Activated CD8-positive, alpha-beta memory T cell treated with anti-CD3 and anti-CD28 coated beads, Interleukin-2, amount 50 U/mL, for 48 hours (primary cell): ENCODE measurements at places on chromosomes 2 and 18.

- DNase-seq, result no peak
These were observed 1139.5 kb downstream of the BCL11A start for GRCh38 chr2:59413751-59414570.

DNA sequence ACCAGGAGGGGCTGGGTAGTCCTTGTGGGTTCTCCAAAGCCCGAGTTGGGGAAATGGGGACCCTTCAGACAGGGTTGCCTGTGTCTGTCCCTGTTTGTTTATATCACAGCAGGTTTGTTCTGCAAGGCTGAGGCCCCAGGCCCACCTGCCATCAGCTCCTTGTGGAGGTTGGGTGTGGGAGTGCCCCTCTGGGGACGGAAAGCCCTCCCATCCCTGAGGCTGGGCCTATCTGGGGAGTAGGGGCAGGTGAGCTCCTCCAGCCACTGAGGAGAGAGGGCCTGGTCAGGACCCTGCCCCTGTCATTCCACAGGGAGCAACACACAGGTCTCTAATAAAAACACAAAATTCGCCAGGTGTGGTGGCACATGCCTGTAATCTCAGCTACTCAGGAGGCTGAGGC is 23.3 kb upstream of the EFHD1 start:
- DNase-seq, result no peak

GRCh38 chr2:169977530-169977929 is 150.3 kb downstream of the UBR3 start:
- no peak for DNase-seq

DNA sequence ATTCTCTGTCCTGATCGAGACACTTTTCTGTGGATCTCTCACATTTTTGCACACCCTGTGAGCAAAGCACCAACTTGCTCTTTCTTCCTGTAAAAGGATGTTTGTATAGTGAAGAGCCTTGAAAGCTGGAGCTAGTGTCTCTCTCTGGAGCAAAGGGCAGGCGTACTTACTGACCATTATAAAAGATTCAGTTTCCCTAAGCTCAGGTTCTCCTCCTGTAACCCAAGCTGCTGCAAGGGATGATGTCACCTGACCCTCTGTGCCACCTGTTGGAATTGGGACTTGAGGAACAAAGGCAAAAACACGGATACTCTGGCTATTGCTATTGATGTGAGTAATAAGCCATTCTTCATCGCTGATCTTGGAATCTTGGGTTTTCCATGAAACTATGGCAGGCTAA is 52.6 kb upstream of the NEMP2 start:
- DNase-seq, result no peak

DNA sequence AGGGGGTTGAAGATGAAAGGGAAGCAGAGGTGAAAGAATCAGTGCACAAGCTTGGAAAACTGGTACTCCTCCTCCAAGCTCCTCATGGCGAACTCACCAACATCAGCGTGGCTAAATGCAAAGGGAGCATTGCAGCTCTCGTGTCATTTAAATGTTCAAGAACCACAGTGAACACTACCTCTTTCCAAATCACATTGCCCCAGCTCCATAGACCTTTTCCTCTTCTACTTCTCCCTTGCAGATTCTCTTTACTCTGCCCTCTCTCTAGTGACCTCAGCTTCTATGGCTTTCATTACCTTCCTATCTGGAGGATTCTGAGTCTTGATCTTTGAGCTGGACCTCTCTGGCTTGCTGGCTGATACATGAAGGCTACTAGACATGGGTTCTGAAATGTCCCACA is 14.3 kb downstream of the EPB41L3 start:
- DNase-seq, result no peak

DNA sequence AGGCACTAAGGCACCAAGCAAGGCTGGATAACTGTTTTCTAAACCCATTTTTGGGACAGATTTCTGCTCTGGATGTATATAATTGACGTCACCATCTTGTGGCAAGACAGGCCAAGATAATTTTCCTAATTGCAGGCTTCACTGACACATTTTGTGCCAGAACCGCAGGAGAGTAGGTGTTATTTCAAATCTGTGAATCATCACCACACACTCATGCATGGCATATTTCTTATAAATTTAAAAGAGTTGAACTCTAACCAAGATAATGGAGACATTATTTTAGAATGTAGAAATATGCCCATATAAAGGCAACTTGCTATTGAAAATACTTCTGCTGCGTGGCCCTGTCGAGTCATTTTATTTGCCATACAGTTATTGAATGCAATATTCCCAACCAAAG is 68.3 kb upstream of the ACYP2 start:
- no peak for DNase-seq

- DNase-seq, result no peak
These were observed 85.4 kb downstream of the MAIP1 start for GRCh38 chr2:200040831-200041230.

DNA sequence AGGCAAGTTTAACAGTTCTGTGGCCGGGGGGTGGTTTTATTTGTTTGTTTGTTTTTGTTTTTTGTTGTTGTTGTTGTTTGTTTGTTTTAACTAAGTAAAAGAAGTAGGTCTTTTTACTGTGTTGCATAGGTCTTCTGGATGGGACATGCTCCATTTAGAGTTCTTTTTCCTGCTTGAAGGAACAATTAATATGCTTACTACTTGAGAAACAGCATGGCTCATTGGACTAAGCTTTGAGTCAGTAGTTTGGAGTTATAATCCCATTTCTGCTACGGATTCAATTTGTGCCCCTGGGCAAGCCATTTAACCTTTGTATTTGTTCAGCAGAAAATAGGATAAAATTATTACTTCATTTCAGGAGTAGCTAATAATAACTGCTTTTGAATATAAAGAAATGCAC is 8.7 kb upstream of the ACVR2A start:
- DNase-seq, result no peak

DNA sequence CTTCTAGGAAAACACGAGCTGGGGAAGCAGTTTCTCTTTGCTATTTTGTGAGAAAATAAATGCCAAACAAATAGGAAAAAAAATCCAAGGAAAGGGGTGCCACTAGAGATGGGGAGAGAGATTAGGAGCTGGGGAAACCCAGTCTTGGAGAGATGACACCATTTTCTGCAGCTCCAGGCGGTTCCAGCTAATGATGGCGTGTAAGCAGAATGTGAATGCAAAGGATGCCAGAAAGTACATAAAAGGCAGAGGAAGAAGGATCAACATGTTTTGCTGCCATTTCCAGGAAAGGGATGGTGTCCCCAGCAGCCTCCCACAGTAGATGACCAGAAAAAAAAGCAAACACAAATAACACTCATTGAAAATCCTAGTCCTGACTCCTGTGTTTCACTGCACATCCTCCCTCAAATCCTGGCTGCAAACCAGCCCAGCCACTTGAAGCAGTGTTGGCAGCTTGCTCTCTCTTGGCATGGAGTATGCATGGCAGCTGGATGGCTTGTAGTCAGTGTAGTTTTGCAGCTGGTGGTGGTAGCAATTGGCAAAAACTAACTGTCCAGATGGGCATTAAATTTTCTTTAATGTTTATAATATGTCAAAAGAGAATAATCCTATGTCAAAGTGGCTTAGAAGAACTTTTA is 93.6 kb downstream of the FTCDNL1 start:
- DNase-seq, result no peak

DNA sequence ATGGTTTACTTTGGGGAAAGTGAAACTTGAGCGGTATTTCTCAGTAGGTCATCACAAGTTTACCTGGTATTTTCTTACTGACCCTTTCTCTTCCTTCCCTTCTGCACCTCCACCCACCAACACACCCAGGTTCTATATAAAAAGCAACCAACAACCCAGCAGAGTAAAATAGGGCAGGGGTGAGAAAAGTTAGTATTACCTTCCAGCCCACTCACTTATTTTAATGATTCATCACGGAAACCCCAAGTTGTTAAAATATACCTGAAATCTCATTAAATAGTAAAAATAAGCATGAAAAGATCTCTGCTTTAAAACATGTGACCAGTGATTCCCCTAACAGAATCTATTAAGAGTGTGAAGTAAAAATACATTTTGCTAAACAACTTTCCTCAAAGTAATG is 306.1 kb downstream of the ZEB2 start:
- no peak for DNase-seq

GRCh38 chr2:54133056-54133455 is 17.6 kb downstream of the ACYP2 start:
- no peak for DNase-seq

- DNase-seq, result no peak
These were observed 112.2 kb downstream of the GALNT3 start for GRCh38 chr2:165681841-165682240.

GRCh38 chr18:35910327-35910726 is 62.2 kb upstream of the RMP24 start:
- DNase-seq, result no peak

- no peak for DNase-seq
These were observed 47.1 kb downstream of the SPTBN1 start for GRCh38 chr2:54503192-54503591.

GRCh38 chr2:70733646-70734180 is 34.3 kb downstream of the ADD2 start:
- no peak for DNase-seq

GRCh38 chr18:4096486-4096885 is 358.6 kb downstream of the DLGAP1 start:
- DNase-seq, result no peak

DNA sequence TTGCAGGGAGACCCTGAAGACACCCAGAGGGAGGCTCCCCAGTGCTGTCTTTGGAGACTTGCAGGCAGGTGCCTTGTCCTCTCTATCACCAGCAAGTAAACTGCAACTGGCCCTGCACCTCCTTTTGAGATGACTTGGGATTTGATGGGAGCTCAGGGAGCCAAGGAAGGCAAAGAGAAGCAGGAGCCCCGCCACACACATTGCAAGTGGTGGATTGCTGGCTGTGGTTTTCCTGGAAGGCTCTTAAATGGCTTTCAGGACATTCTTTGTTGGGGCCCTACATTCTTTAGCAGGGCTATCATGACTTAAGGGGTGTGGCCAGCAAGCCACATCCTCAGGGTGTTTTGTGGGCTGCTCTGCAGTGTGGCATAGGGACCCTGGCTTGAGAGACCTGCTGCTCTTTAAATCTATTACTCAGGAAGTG is 39.9 kb upstream of the CDC42EP3 start:
- no peak for DNase-seq

GRCh38 chr18:69946608-69947155 is 991 bp downstream of the CD226 start:
- no peak for DNase-seq

DNA sequence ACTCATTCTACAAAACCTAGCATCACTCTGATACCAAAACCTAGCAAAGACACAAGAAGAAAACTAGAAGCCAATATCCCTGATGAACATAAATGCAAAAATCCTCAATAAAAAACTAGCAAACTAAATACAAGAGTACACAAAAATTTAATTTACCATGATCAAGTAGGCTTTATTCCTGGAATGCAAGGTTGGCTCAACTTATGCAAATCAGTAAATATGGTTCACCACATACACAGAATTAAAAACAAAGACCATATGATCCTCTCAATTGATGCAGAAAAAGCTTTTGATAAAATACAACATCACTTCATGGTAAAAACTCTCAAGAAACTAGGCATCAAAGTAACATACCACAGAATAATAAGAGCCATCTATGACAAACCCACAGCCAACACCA is 188.3 kb downstream of the ETAA1 start:
- no peak for DNase-seq

- DNase-seq, result no peak
These were observed 147.8 kb downstream of the TMEM18 start for GRCh38 chr2:529424-529823.

DNA sequence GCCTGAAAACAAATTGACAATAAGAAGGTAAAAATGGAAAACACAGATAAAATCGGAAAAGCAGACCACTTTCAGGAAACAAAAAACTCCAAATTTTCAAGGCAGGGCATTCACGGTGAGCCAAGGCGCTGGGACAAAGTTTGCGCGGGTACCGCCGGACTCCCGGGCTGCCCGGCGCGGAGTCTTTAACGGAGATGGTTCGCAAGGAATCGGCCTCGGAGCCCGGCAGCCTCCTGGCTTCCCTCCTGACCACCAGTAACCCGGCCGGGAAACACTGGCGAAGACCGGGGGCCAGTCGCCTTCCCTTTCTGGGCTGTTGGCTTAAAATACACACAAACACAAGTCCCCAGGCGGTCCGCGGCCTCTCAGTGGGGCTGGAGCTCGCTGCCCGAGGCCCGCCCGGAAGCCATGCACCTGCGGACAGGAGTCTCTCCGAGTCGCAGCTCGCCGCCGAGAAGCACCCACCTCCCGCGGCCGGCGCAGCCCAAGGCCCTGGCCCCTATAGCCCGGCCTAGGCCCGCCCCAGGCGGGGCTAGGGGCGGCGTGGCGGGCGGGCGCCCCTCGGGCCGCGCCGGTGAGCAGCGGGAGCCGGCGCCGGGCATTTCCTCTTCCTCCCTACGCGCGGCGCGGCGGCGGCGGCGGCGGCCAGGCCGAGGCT is 622 bp upstream of the KCMF1 start:
- DNase-seq, result peak; percentile 84

GRCh38 chr2:135685361-135685760 is 56.3 kb upstream of the UBXN4 start:
- DNase-seq, result no peak

- no peak for DNase-seq
These were observed 79.8 kb downstream of the MOGAT1 start for GRCh38 chr2:222751238-222751637.

DNA sequence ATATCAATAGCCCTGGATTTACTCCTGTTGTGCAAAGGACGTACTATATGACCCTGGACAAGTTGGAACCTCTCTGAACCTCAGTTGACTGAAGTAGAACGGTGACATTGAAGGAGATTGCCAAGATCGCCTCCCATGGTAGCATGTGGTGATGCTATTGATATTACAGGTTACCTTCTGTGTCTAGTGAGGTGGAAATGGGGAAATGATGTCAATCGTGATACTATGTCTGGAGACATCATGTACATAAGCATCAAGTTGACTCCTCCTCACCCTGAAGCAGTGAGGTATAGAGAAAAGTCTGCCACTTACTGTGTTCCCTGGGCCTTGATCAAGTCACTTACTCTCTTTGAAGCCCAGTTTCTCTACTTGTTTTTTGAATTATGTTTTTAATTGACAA is 93.9 kb downstream of the KLF7 start:
- no peak for DNase-seq

DNA sequence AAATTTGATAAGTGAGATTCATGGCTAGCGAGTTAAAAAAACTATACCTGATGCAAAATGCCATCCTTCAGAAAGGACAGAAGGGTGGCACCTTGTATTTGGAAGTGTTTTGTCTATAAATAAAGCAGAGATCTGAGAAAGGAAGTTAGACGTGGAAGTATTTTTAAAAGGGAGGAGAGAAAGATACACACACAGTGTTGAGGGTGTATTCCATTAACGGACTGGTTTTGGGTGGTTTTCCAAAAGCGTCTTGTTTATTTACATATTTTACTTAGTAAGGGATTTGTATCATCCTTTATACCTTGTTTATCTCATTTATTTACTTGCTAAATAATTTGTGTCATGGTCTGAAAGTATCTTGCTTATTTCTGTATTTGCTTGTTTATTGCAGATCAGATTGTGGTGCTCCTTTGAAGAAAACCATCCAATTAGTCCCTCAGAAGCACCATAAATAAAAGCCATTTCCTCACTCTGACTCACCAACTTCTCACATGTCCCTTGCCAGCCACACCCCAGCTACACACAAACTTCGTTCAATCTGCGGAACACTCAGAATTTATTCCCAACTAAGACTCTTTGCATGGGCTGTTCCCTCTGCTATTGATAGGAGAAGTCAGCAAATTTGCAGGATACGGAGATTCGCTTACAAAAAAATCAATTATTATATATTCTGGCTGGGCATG is 90.8 kb downstream of the FAM124B start:
- no peak for DNase-seq

GRCh38 chr2:114108824-114109416 is 219.0 kb downstream of the ACTR3 start:
- DNase-seq, result no peak

- no peak for DNase-seq
These were observed 177.2 kb downstream of the MYO3B start for GRCh38 chr2:170354855-170355780.

- DNase-seq, result no peak
These were observed 68.7 kb downstream of the TMEM247 start for GRCh38 chr2:46548103-46548486.
